ENCODE measurements at places on chromosomes 5 and 9.

DNA sequence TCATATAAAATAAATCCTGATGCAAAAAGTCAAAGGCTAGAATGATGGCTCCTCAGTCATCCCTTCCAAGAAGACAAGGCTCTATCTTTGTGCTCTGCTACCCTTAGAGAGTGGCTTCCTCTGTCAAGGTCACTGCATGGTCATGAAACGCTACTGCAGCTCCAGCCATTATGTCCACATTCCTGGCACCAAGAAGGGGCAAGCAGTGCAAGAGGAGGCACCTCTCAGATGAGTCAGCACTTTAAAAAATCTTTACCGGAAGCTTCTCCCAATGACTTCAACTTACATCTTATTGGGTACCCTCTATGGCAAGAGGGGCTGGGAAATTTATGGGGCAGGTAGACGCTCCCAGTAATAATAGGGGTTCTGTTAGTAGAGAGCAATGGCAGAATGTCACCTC is 129.5 kb upstream of the CPEB4 start:
- DNase-seq = no peak

GRCh38 chr5:135952683-135953082 is 2.1 kb downstream of the LECT2 start:
- DNase-seq = no peak

GRCh38 chr5:169020102-169020501 is 280.8 kb downstream of the SLIT3 start:
- DNase-seq = no peak

GRCh38 chr5:68738841-68739240 is 355.0 kb upstream of the SLC30A5 start:
- no peak for DNase-seq

- no peak for DNase-seq
Measured at GRCh38 chr9:119268985-119269384, 100.2 kb downstream of the BRINP1 start.
